ENCODE measurements at places on chromosomes 2 and 18. TPM values are rescaled to one million over a fixed set of nuclear protein-coding genes. Genes with fewer than 3 reads are reported as not detected.

IL1R2 gene
- polyA plus RNA-seq = not detected

CPO gene
- not detected for polyA plus RNA-seq

GRCh38 chr2:133718688-133719201, 150.5 kb upstream of the NCKAP5 start:
- H3K27me3 ChIP-seq = no peaks in the 10 kb centered on the region
- no peak for DNase-seq

GRCh38 chr2:567865-568638, 109.2 kb downstream of the TMEM18 start:
- H3K4me3 ChIP-seq = no peak overlapping the region
- no peak for DNase-seq
- peaks cover 26% of the 10 kb centered on the region for H3K27me3 ChIP-seq
- no peak overlapping the region for H3K27ac ChIP-seq
- H3K36me3 ChIP-seq = no peaks in the 10 kb centered on the region
- no peaks in the 10 kb centered on the region for H3K4me1 ChIP-seq

GRCh38 chr2:186612555-186613440, 22.9 kb downstream of the ITGAV start:
- H3K36me3 ChIP-seq = no peaks in the 10 kb centered on the region
- H3K4me3 ChIP-seq = no peak overlapping the region
- no peaks in the 10 kb centered on the region for H3K4me1 ChIP-seq

- no peak overlapping the region for H3K4me3 ChIP-seq
- H3K36me3 ChIP-seq = peaks cover 43% of the 10 kb centered on the region
- DNase-seq = no peak
- no peak overlapping the region for H3K27ac ChIP-seq
- no peaks in the 10 kb centered on the region for H3K27me3 ChIP-seq
- H3K4me1 ChIP-seq = no peaks in the 10 kb centered on the region
These were observed 76.3 kb downstream of the R3HDM1 start for GRCh38 chr2:135607561-135607960.

DNA sequence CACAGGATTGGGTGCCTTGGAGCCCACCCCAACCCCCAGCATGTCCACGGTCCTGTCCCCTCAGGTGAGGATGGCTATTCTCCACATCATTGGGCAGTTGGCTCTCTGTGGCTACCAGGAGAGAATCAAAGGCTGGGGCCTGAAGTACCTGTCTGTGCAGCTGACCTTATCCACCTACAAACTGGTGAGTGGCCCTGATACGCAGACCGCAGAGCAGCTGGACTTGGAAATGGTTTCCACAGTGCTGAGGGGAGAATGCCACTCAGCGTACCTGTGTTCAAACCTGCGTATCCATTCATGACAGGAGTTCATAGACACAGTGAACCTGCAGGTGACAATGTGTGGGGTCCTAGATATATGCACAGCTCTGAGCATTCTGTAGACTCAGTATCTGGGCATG, 21.6 kb downstream of the MROH2A start:
- no peaks in the 10 kb centered on the region for H3K36me3 ChIP-seq
- H3K4me1 ChIP-seq = no peaks in the 10 kb centered on the region
- no peak for DNase-seq
- H3K4me3 ChIP-seq = no peak overlapping the region
- peaks cover 6% of the 10 kb centered on the region for H3K27me3 ChIP-seq

GRCh38 chr2:36351736-36352349, 3.7 kb upstream of the CRIM1 start:
- no peak overlapping the region for H3K4me3 ChIP-seq
- no peaks in the 10 kb centered on the region for H3K36me3 ChIP-seq
- H3K4me1 ChIP-seq = no peaks in the 10 kb centered on the region

DNA sequence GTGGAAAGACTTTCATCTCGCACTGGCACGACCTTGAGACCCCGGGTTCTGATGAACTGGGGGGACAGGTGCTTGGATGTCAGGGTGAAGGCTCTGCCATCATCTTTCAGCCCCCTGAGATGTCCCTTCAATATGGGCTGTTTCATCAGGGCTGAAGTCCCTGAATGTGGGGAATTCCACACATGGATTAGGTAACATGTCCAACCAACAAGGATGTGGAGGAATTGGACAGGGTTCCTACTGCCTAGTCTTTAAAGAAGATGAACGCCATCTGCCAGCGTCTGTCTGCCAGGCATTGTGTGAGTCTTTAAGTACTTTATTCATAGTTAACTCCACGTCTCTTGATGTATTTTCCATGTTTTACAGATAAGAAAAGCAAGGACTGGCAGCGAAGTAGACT, 5.9 kb upstream of the GRHL1 start:
- H3K4me1 ChIP-seq = peaks cover 18% of the 10 kb centered on the region
- H3K27ac ChIP-seq = no peak overlapping the region
- H3K36me3 ChIP-seq = no peaks in the 10 kb centered on the region
- no peak for DNase-seq
- 0 out of 3 replicates have a peak, but pooled peaks cover 6% of the 10 kb centered on the region for H3K27me3 ChIP-seq
- H3K4me3 ChIP-seq = no peak overlapping the region

GRCh38 chr2:19120941-19121750, 237.3 kb downstream of the OSR1 start:
- H3K36me3 ChIP-seq = no peaks in the 10 kb centered on the region
- H3K4me3 ChIP-seq = no peak overlapping the region
- H3K27ac ChIP-seq = no peak overlapping the region
- H3K4me1 ChIP-seq = no peaks in the 10 kb centered on the region
- DNase-seq = no peak
